Stomach (tissue), 19 donors: ENCODE measurements at places on chromosomes 16 and 17.
A peak's percentile ranks its signal among the peaks of the same experiment; 100 is the strongest.

DNA sequence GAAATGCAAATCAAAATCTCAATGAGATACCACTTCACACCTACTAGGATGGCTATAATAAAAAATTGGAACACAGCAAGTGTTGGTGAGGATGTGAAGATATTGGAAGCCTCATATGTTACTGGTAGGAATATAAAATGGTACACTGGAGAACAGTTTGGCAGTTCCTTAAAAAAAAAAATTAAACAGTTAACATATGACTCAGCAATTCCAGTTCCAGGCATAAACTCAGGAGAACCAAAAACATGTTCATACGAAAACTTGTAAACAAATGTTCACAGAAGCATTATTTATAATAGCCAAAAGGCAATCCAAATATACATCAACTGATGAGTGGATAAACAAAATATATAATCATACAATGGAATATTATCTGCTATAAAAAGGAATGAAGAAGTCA, 28.2 kb downstream of the ZNF652 start:
- DNase-seq: no peak

GRCh38 chr17:79788455-79788854, 8.4 kb downstream of the CBX8 start:
- DNase-seq: no peak

DNA sequence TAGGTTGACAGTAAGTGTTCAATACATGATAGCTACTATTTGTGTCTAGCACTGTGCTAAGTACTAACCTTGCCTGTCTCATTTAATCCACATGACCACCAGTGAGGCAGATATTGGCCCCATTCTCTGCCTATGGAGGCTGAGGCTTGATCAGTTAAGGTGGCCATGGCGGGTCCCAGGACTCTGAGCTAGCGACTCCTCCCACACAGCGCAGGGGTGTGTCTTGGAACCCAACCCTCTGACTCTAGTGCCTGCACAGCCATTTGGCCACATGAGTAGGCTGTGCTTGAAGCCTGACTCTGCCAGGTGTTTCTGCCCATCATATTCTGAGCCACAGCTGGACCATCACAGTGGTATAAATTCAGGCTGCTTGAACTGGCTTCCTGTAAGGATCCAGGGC, 6.4 kb downstream of the NHERF1 start:
- DNase-seq: no peak

DNA sequence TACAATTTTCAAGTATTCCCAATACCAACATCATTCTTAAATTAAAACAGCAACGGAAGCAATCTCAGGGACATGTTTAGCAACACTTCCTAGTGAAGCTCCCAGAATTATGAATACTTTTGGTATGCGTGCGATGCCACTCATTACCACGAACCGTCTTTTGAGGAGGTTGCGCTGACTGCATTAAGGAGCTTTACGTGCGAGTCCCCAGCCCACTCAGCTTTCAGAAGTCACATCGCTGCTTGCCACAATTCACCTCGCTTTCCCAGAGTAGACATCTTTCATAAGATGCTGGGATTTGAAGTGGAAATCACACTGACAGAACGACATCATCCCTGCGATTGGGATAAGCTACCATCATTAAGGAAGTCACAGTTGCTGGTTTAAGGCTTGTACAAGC, 441.6 kb upstream of the HSBP1 start:
- no peak for DNase-seq

GRCh38 chr16:89565506-89566372, 5.3 kb downstream of the RPL13 start:
- DNase-seq: peak; percentile 70

GRCh38 chr16:64771273-64771672, 350.6 kb downstream of the CDH11 start:
- DNase-seq: no peak

DNA sequence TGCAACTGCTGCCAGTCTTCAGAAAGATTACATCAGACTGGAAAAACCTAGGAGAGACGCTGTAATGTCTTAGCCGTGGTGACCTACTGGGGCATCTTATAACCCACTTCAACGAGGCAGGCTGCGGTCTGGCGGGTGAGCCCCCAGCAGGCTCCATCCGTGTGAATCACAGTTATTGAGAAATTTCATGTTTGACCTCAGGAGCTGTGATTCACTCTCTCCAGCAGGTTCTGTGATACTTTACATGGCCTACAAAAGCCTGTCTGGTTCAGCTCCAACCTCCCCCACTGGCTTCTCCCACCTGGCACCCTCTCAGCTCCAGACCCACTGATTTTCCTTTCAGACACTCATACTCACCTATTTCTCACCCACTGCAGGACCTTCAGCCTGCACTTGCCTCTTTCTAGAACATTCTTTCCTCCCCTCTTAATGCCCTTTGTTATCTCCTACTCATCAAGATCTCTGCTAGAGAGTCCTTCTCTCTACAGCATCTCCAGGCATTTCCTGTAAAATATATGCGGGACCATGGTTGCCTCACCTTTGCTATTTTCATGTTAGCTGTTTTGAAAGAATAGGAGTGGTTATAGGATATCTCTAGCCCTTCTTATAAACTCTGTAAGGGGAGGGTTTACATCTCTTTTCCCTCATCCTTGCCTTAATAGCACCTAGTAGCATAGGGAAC, 227.9 kb downstream of the MAF start:
- DNase-seq: peak; percentile 20

DNA sequence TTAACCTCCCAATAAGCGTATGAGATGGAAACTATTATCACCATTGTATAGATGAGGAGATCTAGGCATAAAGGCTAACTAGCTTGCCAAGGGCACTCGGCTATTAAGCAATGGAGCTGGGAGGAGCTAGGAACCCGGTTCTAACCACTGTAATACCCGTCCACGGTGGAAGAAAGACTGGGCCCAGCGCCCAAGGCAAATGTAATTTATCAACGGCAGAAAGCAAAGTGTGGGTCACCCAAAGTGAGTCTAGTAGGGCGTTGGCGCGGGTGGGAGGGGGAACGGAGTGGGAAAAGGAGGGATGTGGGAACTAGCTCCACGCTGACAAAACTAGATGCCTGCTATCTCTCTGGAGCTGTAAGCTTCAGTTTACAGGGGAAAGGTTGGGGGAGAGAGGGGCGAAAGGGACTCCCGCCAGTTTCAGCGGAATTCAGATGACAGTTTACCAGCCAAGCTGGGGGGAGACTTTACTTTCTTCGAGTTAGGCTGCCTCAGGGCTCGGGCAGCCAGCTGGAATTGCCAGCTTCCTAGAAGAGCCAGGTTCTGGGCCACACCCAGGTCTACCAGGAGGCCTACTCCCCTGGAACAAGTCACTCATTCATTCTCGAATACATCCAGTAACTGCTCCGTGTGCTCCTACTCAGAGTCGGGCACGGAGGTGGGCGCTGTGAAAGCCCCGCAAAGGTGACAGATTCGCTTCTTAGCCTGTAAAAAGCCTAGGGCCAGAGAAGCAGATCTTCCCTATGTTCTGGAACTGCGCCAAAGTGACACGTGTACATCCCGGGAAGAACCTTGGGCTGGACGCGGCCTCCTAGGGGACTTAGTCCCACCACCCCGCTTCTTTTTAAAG, 837 bp downstream of the LRRC59 start:
- DNase-seq: peak; percentile 83

DNA sequence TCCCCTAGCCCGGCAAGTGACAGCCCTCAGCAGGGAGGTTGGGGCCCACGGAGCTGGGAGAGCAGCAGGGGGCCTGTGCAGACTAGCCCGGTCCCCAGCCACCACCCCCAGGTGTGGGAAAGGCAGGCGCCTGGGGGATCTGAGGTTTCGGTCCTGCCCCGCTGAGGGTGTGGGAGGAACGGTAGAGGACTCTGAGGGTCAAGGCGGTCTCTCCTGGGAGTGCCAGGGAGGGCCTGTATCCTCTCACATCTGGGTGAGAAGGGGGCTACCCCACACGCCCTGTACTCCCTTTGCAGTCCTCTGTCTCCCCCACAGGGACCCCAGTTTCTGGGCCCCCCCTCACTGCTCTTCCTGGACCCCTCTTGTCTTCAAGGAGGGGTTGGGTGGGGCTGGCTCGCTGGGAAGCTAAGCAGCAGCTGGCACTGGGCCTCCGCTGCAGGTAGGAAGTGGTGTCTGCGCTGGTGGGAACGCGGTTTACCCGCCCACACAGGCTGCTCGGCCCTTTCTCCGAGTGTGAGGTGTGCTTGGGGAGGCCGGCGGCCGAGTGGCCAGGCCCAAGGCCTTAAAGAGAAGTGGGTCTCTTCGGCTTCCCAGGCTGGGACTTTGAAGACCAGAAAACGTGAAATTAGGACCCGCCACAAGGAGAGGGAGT, 15.4 kb downstream of the CD7 start:
- no peak for DNase-seq

DNA sequence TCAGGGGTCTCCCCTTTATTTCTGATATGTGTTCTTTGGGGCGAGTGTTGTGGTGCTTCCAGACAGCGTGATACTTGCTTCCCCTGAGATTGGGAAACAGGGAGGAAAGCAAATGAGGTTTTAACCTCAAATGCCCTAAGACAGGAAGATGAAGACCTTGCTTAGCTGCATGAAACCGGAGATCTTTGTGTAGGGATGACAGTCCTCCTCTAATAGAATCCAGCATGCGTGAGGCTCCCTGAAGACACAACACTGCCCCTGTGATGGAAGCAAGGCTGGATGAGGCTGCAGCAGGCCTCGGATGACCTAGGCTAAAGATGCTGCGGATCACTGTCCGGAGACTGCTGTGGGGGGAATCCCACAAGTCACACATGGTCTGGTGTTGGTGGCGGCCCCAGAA, 491.0 kb downstream of the CDH13 start:
- DNase-seq: no peak

DNA sequence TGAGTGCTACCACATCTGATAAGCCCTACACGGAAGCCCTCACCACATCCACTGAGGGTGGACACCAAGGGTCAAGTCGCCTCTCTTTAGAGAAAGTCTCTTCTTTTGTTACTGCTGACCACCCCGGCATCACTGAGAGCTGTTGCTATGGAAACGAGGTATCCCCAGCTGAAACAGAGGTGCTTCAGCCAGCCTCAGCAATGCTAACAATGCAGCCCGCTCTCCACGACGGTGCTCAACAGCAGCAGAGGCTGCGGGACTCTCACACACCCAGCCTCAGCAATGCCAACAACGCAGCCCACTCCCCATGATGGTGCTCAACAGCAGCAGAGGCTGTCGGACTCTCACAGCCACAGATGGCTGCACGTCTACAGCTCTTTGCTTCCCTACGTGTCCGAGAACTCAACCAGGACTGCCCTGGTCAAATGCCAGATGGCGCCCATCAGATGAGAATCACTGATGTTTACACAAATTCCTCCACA, 41.4 kb downstream of the VPS53 start:
- no peak for DNase-seq

DNA sequence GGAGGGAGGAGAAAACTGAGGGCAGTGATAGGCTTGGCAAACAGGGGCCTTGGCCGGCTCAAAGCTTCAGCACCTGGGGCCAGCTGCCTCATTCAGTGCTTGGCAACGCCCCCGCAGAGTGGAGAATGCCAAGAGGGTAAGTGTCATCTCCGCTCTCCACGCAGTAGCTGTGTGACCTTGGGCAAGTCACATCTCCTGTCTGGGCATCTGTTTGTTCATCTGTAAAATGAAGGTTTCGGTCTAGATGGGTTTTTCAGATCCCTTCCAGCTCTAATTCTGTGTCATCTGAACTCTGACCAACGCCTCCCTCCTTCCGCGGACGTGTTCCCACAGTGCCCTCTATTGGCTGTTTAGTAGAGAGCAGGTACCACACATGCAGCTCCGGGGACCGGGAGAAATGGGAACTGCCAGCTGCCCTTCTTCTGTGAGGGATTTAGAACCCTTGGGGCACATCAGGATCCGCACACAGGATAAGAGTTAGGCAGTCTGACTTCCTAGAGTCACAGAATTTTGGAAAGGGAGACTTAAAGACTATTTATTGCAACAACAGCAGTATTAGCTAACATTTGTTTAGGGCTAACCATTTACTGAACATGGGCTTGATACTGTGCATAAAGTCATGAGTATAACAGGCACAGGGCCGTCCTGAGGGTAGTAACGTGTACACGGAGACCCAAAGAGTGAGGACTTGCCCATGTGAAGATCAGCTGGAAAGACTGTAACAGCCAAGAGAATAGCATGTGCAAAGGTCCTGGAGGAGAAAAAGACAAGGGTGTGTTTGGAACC, 26.8 kb downstream of the GP2 start:
- peak; percentile 69 for DNase-seq

DNA sequence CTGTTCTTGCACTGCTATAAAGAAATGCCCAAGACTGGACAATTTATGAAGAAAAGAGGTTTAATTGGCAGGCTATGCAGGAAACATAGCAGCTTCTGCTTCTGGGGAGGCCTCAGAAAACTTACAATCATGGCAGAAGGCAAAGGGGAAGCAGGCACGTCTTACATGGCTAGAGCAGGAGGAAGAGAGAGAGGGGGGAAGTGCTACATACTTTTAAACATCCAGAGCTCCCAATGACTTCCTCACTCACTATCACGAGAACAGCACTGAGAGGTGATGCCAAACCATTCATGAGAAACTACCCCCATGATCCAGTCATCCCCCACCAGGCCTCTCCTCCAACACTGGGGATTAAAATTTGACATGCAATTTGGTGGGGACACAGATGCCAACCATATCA, 13.3 kb downstream of the WFIKKN2 start:
- no peak for DNase-seq

- DNase-seq: no peak
These were observed 416.4 kb downstream of the CDH11 start for GRCh38 chr16:64705443-64705842.

DNA sequence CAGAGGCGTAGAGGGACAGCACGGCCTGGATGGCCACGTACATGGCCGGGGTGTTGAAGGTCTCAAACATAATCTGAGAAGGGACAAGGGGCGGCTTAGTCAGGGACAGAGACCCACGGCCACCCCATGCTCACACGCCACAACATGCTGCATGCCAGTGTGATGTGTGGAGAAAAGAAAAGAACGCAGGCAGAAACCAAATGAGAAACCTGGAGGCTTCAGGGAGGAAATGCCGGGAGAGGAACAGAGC, 1.1 kb downstream of the ACTG1 start:
- no peak for DNase-seq

DNA sequence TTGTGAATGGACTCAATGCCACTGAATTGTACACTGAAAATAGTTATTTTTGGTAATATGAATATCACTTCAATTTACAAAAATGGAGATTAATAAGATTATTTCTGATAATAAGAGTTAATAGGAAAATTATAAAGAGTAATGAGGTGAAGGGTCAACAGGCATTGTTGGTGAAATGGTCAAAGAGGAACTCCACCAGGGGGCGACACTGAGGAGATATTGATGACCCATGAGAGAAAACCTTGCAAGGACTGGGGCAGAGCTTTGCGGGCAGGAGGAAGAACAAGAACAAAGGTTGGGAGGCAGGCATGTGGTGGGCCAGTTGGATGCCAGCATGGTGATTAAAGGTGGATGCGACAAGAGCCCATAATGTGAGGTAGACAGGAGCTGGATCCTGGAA, 74.0 kb upstream of the XYLT1 start:
- DNase-seq: no peak

DNA sequence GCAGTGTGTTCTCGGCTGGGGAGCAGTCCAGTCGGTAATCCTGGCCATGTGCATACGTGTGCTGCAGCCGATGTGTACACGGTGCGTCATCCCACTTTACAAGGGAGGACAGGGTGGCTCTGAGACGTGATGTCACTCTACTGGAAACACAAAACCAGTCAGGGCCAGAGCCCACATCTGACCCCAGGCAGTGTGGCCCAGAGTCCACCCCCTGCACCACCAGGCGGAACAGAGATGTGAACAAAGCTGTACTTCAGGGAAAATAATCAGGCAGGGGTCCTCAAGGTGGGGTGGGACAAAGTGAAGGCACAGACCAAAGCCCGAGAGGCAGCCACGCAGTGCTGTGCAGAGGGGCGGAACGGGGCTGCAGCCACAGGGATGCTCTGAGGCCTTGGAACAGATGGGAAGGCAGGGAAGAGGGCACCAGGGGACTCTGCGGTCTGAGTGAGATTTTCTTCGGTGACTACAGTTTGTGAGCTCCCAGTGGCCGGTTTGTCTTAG, 181.5 kb downstream of the ZNF423 start:
- no peak for DNase-seq
